ENCODE measurements at places on chromosomes 6 and 20. TPM values are rescaled to one million over a fixed set of nuclear protein-coding genes. Genes with fewer than 3 reads are reported as not detected.

The LPA gene
- total RNA-seq, result not detected

The TRIM27 gene
- 19.2 TPM for total RNA-seq

The FNDC1 gene
- total RNA-seq, result 1.9 TPM

The SAMD10 gene
- 6.4 TPM for total RNA-seq

The IL17F gene
- not detected for total RNA-seq

The WFDC5 gene
- not detected for total RNA-seq

The MATN4 gene
- total RNA-seq, result not detected

All from left ventricle myocardium superior (tissue), 1 donor.